Muscle of leg (tissue), 16 donors: ENCODE measurements at places on chromosomes 1 and 21. TPM values are rescaled to one million over a fixed set of nuclear protein-coding genes. Genes with fewer than 3 reads are reported as not detected.

Gene ENTREP3
- 4.2 TPM for total RNA-seq

- DNase-seq: no peak
Observed at GRCh38 chr1:22159891-22160290, 17.0 kb upstream of the WNT4 start.

GRCh38 chr1:7449750-7450149 lies 321.3 kb upstream of the VAMP3 start:
- no peak for DNase-seq

DNA sequence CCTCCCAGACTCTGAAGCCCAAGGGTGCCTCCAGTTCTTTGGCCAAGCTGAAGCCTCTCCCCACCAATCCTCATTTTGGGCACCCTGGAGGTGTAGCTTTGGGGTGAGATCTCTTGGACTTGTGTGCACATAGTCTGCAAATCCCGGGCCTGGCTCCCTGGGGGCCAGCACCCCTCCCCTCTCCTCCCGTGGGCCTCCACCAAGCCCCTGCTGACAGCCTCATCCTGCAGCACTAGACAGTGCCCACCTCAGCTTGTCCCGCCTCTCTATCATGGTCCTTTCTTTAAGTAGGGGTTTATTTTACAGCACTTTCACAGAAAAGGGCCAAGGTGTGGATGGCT lies 3.2 kb downstream of the GJC2 start:
- no peak for DNase-seq
